RPMI7951 (cell line): ENCODE measurements at places on chromosomes 5 and 9.

- no peak for DNase-seq
Observed at GRCh38 chr5:6554812-6555211, 78.0 kb downstream of the NSUN2 start.

GRCh38 chr9:17928768-17929167 lies 349.9 kb downstream of the SH3GL2 start:
- no peak for DNase-seq

GRCh38 chr5:151348789-151349188 lies 1.4 kb upstream of the SLC36A2 start:
- DNase-seq: no peak

DNA sequence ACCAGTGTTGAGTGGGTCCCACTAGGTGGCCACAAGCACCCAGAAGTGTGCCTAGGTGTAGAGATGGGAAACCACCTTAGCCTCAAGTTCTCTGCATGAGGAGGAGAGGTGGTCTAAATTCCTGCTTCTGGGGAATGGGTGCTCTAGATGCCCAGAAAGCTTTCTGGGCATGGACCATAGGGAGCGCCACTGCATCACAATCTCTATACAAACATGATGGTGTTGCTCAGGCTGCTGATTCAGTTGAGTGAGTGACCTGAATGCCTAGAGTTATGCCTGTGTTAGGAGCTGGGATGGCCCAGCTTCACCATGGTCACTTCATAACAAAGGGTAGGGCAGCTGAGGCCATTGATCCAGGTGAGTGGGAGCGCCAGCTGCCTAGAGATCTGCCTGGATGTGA lies 667.9 kb upstream of the ARRDC3 start:
- no peak for DNase-seq

GRCh38 chr9:94904806-94905205 lies 178.3 kb downstream of the AOPEP start:
- DNase-seq: peak; percentile 29

DNA sequence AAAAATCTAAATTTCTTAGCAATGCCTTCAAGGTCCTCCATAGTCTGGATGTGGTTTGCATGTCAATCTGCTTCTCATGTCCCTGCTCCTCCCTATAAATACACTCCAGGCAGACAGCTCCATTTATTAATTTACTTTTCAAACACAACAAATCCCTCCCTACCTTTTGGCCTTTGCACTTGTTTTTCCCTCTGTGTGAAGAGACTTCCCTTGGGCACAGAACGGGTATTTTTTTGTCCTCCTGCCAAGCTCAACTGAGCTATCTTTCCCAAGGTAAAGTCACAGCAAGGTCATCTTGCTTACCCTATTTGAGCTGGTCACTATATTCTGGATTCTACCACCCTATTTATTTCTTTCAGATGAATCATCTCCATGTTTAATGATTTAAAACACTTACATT lies 159.6 kb upstream of the ANKH start:
- no peak for DNase-seq

DNA sequence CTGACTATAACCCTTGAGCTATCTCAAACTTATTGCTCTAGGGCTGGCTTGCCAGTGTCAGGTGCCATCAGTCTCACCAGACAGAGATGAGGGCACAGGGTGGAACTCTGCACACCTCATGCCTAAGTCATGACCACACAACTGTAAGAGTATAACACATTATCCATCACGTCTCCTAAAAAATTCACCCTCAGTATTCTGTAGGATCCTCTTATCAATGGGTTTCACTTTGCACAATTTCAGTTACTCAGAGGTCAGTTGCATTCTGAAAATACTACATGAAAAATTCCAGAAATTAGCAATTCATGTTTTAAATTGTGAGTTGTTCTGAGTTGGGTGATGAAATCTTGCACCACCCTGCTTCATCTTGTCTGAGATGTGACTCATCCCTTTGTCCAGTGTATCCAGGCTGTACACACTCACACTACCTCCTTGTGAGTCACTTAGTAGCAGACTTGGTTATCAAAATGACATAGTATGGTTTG lies 690.9 kb upstream of the CDH18 start:
- peak; percentile 84 for DNase-seq

- DNase-seq: no peak
Observed at GRCh38 chr5:154749491-154749890, 5.7 kb upstream of the LARP1 start.

GRCh38 chr9:99436616-99437015 lies 214.5 kb downstream of the SEC61B start:
- no peak for DNase-seq

- peak; percentile 81 for DNase-seq
Observed at GRCh38 chr9:38226491-38226951, 157.5 kb upstream of the SHB start.

DNA sequence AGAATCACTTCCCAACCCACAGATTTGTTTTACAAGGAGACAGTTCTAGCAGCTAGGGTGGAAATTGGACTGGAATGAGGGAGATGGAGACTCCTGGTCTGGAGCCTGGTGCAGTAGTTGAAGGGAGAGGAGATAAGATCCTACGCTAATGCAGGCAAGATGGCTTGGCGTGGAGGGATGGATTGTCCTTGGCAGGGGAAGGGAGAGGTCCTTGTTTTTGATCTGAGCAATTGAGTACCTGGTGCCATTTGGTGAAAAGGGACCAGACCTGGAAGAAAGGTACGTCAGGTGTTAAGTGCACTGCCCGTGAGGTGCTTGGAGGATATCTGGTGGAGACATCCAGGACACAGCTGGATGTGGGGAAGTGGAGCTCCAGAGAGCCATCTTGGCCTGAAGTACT lies 35.7 kb downstream of the ANGPTL2 start:
- DNase-seq: no peak

GRCh38 chr5:149488645-149489306 lies 62.5 kb downstream of the CSNK1A1 start:
- peak; percentile 80 for DNase-seq

- peak; percentile 43 for DNase-seq
Observed at GRCh38 chr5:33867241-33867640, 24.5 kb downstream of the ADAMTS12 start.

- DNase-seq: no peak
Observed at GRCh38 chr5:90399251-90399650, 10.3 kb downstream of the CETN3 start.
